ENCODE measurements at places on chromosomes 4 and X.

DNA sequence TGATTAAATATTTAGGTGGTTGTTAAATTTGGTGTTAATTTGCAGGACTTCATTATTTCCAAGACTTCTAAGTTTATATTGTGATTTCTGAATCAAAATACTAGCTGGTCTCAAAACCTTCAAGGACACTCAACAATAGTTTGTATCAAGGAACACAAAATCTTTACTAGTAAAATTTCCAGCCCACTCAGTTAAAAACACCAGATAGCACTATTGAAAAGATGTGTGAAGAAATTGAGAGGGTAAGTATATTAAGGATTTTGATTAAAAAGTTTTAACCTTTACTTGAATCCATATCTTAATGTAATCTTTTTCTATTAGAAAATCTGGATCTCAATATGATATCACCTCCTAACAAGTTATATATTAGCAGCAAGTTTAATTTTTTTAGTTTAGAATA, 89.3 kb upstream of the UGT8 start:
- DNase-seq, result no peak

- no peak for DNase-seq
Observed at GRCh38 chr4:137819964-137820383, 287.7 kb upstream of the PCDH18 start.

- no peak for DNase-seq
Observed at GRCh38 chrX:48684134-48684533, 535 bp downstream of the WAS start.

GRCh38 chrX:23838953-23839352, 56.0 kb downstream of the SAT1 start:
- no peak for DNase-seq

GRCh38 chr4:88524171-88524570, 595 bp upstream of the PYURF start:
- no peak for DNase-seq

DNA sequence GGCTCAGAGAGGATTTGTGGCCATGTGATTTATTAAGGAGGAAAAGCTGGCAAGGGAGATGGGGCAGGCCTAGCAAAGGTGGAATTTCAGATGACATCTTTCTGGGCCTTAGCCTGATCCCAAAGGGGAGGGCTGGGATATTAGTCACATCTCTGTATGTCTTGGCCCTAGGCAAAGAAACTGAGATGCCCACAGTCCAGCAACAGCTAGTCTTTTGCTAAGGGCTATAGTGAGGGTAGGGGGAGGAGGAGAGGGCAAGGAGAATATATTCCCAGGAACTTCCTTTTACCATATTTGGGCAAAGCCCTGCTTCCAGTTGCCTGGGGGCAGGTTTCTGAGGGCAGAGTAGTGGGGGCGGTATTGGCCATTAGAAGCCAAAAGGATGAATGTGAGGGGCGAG, 209.8 kb upstream of the NR3C2 start:
- DNase-seq, result no peak

DNA sequence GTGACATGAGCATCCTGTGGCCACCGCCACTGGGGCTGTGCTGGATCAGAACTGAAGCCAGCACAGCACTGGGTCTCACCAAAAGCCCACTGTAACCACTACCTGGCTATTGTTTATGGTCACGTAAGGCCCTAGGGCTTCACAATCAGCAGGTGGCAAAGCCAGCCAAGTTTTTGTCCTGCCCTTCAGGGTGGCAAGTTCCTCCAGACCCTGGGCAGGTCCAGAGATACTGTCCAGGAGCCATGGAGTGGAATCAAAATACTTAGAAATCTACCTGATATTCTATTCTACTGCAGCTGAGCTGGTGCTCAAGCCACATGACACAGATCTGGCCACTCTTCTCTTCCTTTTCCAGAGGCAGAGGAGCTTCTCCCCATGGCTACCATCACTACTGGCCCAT, 121.2 kb upstream of the CXXC4 start:
- DNase-seq, result no peak

- DNase-seq, result no peak
Observed at GRCh38 chrX:42128020-42128419, 204.7 kb upstream of the CASK start.

GRCh38 chrX:10612215-10612614, 8.2 kb downstream of the MID1 start:
- no peak for DNase-seq

- DNase-seq, result no peak
Observed at GRCh38 chrX:28590396-28590795, 3.1 kb downstream of the IL1RAPL1 start.

- DNase-seq, result no peak
Observed at GRCh38 chr4:7144374-7145290, 47.7 kb upstream of the SORCS2 start.

- DNase-seq, result no peak
Observed at GRCh38 chr4:100075486-100076270, 114.6 kb downstream of the DDIT4L start.

DNA sequence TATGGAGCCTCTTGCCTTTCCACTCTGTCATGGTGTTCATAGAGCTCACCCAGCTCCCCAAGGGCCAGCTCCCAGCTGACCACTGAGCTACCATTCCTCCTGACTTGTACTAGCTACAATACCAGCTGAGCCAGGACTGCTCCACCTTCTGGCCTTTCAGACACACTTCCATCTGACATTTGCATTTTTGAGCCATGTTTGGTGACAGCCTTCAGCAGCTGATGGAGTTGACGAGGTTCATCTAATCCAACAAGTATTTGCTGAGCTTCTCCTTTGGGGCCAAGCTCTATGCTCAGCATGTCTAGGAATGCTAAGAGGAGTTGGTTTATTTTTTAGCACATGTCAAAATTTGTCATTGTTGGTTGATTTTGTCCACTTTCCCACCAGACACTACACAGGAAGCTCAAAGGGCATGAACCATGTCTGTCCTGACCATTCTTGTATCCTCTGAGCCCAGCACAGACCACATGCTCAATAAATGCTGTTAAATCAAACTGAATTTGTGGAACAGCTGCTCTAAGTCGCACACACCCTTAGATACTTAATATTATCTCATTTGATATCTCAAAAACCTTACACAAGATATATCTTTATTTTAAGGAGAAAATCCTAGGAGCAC, 142.6 kb upstream of the PPARGC1A start:
- no peak for DNase-seq

DNA sequence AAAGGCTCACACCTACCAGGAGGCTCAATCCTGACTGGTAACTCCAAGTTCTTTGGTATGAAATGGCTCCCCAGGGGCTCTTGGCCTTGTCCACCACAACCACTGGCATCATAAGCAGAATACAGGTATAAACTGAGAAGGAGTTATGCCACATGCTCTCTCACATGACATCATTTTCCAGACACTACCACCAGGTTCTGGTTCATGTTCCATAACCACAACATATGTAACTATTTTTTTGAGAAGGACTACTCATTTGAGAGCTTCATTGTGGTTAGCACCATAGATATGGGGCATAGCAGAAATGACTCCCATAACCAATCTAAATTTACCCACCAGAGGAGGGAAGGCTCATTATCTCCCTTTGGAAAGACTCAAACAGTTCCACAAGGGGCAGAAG, 19.6 kb downstream of the PRDM5 start:
- DNase-seq, result no peak

GRCh38 chr4:176778063-176778462, 14.7 kb downstream of the VEGFC start:
- DNase-seq, result no peak

DNA sequence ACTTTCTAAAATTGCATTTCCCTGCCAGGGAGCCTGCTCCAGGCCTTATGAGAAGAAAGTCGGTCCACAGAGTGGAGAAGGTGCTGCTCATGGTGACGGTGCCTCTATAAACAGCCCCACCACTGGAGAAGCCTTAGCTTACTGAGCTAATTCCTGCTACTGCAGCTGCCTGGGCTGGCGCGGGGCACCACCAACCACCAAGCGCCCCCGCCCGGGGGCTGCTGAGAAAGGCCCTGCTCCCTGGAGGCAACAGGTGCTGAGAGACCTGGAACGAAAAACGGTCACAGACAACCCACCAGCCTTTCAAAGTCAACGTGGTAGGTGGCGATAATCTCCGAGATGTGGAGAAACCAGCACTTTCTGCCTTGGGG, 2.9 kb downstream of the HCFC1 start:
- DNase-seq, result no peak

- no peak for DNase-seq
Observed at GRCh38 chr4:174946246-174946645, 28.1 kb downstream of the ADAM29 start.

- no peak for DNase-seq
Observed at GRCh38 chrX:154460326-154460725, 2.2 kb downstream of the PLXNA3 start.

GRCh38 chr4:177191586-177191985, 118.1 kb upstream of the NEIL3 start:
- DNase-seq, result no peak

DNA sequence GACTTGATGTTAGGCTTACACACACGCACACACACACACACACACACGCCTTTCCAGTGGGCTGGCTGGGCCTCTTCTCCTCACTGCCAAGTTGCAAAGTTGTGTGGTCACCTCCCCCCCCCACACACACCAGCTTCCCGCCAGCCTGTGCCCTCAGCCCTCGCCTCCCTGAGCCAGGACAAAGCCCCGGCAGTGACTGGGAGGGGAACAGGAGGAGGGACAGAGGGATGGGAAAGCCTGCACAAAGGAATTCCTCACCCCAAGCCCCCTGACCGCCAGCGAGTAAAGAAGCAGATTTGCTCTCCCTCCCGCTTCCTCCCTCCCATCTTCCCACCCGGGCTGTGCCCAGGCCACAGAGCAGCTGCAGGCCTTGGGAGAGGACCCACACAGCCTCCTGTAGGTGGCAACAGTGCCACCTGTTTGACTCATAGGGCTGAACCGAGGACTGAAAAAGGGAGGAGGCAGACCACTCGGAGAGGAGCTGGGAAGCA, at the start of gene GDPD2:
Gene GDPD2 (plus strand): TSS at position 464 of the 491 bp plus-strand sequence. CDS start 1,671 bp downstream, outside the sequence.
- DNase-seq, result no peak

DNA sequence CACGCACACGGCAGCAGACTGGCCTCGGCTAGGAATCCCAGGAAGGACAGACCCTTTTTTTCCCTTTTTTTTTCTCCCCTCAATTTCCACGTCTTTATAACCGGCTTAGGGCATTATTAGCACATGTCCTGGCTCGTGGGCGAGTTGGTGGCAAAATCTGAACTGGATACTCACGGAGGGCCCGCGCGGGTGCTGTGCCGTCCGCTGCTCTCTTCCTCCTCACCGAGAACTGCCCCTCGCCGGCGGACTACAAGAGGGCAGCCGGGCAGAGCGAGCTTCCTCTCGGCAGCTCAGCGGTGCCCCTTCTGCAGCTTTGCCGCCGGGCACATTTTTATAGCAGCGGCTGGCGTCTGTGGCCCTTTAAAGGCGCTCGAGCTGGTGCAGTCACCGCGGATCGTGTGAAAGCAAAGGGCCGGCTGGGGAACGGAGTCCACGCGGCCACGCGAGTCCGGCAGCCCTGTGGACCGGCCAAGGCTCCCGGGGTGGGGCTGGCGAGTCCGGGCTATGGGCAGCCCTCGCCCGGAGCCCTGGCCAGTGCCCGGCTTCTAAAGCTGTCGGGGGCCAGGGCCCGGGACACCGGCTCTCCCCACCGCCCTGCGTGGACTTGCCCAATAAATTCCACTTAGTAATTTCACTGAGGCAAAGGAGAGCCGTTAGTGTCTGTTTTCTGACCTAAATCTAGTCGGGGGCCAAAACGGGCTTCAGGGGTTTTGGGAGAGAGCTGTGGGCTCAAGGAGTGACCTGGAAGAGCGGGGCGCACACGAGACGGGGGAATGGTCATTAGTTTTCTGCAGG, 1.3 kb upstream of the CITED1 start:
- peak; percentile 52 for DNase-seq

GRCh38 chr4:26208237-26208994, 112.4 kb upstream of the RBPJ start:
- no peak for DNase-seq

DNA sequence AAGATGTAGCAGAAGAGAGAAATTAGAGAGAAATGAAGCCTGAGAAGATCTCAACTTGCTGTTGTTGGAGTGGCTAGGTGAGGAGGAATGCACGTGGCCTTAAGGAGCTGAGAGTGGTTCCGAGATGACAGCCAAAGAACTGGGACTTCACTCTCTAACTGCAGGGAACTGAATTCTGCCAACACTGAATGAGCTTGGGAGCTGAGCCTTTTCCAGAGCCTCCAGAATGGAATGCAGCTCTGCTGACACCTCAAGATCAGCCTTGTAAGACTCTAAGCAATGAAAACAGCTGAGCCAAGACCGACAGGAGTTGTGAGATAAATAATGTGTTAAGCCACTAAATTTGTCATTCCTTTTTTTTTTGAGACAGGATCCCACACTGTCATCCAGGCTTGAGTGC, 73.0 kb downstream of the TLL1 start:
- no peak for DNase-seq

GRCh38 chr4:136643416-136643815, 888.9 kb downstream of the PCDH18 start:
- DNase-seq, result no peak

DNA sequence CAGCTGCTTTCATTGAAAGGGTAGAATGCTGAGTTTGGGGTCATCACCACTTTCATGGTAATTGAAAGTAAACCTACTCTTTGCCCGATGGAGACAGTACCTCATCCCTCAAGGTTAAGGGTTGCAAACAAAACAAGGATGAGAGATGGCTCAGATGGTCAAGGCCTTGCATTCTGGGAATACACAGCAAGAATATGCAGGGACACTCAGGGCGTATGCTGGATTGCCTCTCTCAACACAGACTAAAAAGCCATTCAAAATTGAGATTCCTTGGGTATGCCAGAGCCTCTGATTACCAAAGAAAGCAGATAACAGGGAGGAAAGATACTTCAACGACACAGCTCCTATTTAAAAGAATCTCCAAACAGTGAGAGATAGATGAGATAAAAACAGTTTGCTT, 310.4 kb downstream of the ARAP2 start:
- no peak for DNase-seq

DNA sequence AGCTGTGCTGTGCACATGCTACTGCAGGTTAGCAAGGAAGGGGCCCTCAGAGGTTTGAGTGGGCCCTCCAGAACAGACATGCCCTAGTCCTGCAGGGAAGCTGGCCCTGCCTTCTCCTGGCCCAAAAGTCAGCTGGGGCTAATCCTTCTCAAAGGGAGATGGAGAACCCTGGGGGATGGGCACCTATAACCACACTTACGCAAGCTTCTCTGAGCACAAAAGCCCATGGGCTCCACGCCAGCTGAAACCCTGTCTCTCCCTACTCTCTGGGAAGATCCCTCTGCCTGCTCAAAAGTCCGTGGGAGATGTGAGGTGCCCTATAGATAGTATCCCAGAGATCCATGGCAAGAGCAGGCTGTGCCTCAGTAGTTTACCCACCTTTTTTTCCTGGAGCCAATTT, 58.9 kb upstream of the DKK2 start:
- no peak for DNase-seq

DNA sequence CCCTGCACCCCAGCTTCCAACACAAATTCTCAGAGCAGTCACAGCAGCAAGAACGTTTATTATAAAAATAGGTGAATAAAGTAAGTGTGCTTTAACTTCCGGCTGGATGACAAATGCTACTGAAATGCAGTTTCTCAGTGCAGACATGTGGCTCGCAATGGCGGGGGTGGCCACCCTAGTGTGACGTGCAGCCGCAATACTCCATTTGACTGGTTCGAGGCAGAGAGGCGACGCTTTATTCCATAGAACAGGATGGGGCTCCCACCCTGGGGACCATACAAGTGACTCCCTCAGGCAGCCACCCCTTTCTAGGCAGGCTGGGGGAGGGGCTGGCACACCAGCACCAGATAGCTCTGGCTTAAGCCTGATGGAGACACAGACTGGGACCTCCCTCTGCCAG, 14.5 kb downstream of the TNIP2 start:
- no peak for DNase-seq

GRCh38 chr4:57064811-57065711, 45.1 kb downstream of the IGFBP7 start:
- no peak for DNase-seq
